ENCODE measurements at places on chromosomes 12 and 14. TPM values are rescaled to one million over a fixed set of nuclear protein-coding genes. Genes with fewer than 3 reads are reported as not detected.

DNA sequence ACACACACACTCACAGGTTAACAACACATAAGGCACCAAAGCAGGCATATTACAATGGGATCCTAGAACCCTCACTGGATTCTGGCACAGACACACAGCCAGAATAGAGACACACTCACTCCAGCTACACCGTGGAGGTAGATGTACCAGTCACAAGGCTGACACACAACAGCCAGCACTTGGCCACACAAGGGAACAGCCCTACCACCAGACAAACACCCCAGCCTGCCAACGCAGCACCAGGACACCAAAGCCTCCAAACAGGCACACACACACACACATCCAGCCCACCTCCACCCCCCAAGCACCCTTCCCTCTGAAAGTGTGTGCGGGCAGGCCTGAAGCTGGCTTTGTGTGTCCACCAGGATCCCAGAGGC, 10.9 kb upstream of the ITGB7 start:
- H3K36me3 ChIP-seq: peaks cover 18% of the 10 kb centered on the region
- peaks cover 45% of the 10 kb centered on the region for H3K4me1 ChIP-seq
- DNase-seq: no peak
- no peak overlapping the region for H3K4me3 ChIP-seq
- H3K27me3 ChIP-seq: no peaks in the 10 kb centered on the region

The CNTN1 gene
- 7.4 TPM for polyA plus RNA-seq

DNA sequence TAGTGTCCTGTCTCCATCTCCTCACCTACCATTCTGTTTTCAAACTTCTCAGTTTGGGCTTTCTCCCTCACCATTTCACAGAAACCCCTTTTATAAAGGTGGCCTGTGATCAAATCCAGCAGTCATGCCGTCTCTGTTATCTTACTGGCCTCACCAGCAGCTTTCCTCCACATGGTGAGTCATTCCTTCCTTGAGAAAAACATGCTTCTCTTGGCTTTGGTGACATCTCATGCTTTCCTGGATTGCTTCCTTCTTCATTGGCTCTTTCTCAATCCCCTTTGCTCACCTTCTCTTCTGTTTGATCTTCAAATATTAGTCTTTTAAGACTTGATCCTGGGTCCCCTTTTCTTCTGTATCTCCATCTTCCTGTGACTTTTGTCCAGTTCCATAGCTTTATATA, 164.9 kb downstream of the ANO4 start:
- DNase-seq: peak; percentile 57
- peaks cover 4% of the 10 kb centered on the region for H3K4me1 ChIP-seq
- H3K27me3 ChIP-seq: no peaks in the 10 kb centered on the region
- H3K36me3 ChIP-seq: no peaks in the 10 kb centered on the region
- no peak overlapping the region for H3K4me3 ChIP-seq

GRCh38 chr12:105622220-105622619, 291.7 kb downstream of the C12orf75 start:
- no peaks in the 10 kb centered on the region for H3K4me1 ChIP-seq
- no peak overlapping the region for H3K4me3 ChIP-seq
- no peaks in the 10 kb centered on the region for H3K27me3 ChIP-seq
- no peak for DNase-seq
- H3K36me3 ChIP-seq: no peaks in the 10 kb centered on the region

The SLC25A21 gene
- polyA plus RNA-seq: 0.58 TPM

- no peak overlapping the region for H3K4me3 ChIP-seq
- H3K4me1 ChIP-seq: no peaks in the 10 kb centered on the region
- no peaks in the 10 kb centered on the region for H3K36me3 ChIP-seq
These were observed 54.2 kb downstream of the LRRC74A start for GRCh38 chr14:76880449-76880848.

GRCh38 chr12:92482599-92482998, 220.2 kb upstream of the PLEKHG7 start:
- H3K4me3 ChIP-seq: no peak overlapping the region
- H3K36me3 ChIP-seq: no peaks in the 10 kb centered on the region
- H3K27ac ChIP-seq: no peak overlapping the region
- no peaks in the 10 kb centered on the region for H3K27me3 ChIP-seq
- H3K4me1 ChIP-seq: no peaks in the 10 kb centered on the region

The RTN1 gene
- 45.0 TPM for polyA plus RNA-seq

The KRT73 gene
- 0.97 TPM for polyA plus RNA-seq

The HOXC10 gene
- 0.19 TPM for polyA plus RNA-seq

The CACNA1C gene
- polyA plus RNA-seq: 5.9 TPM

GRCh38 chr14:106564058-106564643, 1037.8 kb downstream of the TMEM121 start:
- H3K27ac ChIP-seq: no peak overlapping the region
- H3K36me3 ChIP-seq: no peaks in the 10 kb centered on the region
- H3K27me3 ChIP-seq: no peaks in the 10 kb centered on the region
- no peaks in the 10 kb centered on the region for H3K4me1 ChIP-seq

The NIN gene
- polyA plus RNA-seq: 8.2 TPM

The ALG10 gene
- polyA plus RNA-seq: 6.7 TPM

The NUDT14 gene
- 64.4 TPM for polyA plus RNA-seq

DNA sequence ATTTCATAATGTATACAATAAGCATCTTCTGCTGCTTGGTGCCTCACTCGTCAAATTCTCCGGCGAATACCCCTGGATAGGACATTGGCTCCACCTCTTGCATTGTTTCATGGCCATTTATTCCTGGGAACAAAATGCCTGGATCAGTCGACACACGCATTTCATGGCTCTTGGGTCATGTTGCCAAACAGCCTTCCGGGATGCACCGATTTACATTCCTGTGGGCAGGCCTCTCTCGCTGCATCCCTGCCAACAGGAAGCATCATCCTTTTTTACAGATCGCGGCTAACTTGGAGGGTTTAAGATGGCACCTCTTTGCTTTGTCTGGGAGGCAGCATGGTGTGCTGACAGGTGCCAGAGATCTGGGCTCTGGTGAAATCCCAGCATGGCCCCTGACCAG, 32.7 kb upstream of the RIMBP2 start:
- no peaks in the 10 kb centered on the region for H3K4me1 ChIP-seq
- no peak overlapping the region for H3K4me3 ChIP-seq
- H3K36me3 ChIP-seq: no peaks in the 10 kb centered on the region
- DNase-seq: no peak
- peaks cover 2% of the 10 kb centered on the region for H3K27me3 ChIP-seq

GRCh38 chr14:74593241-74593953, 18.6 kb downstream of the LTBP2 start:
- peaks cover 31% of the 10 kb centered on the region for H3K4me1 ChIP-seq
- no peak overlapping the region for H3K4me3 ChIP-seq
- no peaks in the 10 kb centered on the region for H3K27me3 ChIP-seq
- no peaks in the 10 kb centered on the region for H3K36me3 ChIP-seq
- H3K27ac ChIP-seq: peak overlapping the region; percentile 71

- peaks cover 57% of the 10 kb centered on the region for H3K4me1 ChIP-seq
- peak; percentile 75 for DNase-seq
- peaks cover 91% of the 10 kb centered on the region for H3K36me3 ChIP-seq
These were observed 9.8 kb upstream of the PNMA1 start for GRCh38 chr14:73723797-73724661.

GRCh38 chr12:58919231-58920101, 838 bp downstream of the LRIG3 start:
- H3K4me3 ChIP-seq: peak overlapping the region; percentile 88
- H3K27me3 ChIP-seq: no peaks in the 10 kb centered on the region
- peak; percentile 84 for DNase-seq

The PNP gene
- 215 TPM for polyA plus RNA-seq

DNA sequence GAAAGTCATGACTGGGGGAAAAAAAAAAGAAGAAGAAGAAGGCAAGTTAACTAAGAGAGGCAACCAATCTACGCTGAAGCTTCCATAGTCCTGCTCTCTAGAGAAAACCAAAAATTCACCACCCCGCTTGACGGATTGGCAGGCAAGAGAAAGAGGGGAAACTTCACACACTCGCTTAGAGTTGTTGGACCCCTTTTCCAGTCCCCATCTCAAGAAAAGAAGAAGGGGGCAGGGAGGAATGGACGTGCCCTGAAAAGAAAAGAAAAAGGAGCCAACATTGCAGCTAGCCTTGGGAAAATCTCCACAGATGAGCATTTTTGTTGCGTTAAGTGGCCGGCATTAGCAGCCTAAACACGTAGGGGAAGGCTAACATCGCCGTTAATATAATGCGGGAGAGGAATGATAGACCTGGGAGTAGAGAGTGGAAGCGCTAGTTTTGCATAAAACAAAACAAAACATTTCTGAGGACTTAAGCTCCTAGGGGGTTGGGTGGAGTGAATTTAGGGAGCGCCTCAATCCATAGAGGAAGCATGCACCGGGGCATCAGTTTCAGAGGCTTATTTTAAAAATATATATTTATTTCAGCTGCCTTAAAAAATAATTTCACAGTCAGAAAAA, 11.3 kb upstream of the FOXG1 start:
- H3K4me1 ChIP-seq: peaks cover 3% of the 10 kb centered on the region
- no peaks in the 10 kb centered on the region for H3K36me3 ChIP-seq
- H3K4me3 ChIP-seq: no peak overlapping the region
- no peak overlapping the region for H3K27ac ChIP-seq
- H3K27me3 ChIP-seq: peaks cover 61% of the 10 kb centered on the region
- DNase-seq: no peak

GRCh38 chr12:95718006-95718431, 72.5 kb downstream of the NTN4 start:
- H3K4me1 ChIP-seq: no peaks in the 10 kb centered on the region
- no peak overlapping the region for H3K27ac ChIP-seq
- H3K27me3 ChIP-seq: no peaks in the 10 kb centered on the region
- no peak overlapping the region for H3K4me3 ChIP-seq
- peaks cover 2% of the 10 kb centered on the region for H3K36me3 ChIP-seq

The STON2 gene
- polyA plus RNA-seq: 14.6 TPM

The HOXC4 gene
- polyA plus RNA-seq: 14.0 TPM

DNA sequence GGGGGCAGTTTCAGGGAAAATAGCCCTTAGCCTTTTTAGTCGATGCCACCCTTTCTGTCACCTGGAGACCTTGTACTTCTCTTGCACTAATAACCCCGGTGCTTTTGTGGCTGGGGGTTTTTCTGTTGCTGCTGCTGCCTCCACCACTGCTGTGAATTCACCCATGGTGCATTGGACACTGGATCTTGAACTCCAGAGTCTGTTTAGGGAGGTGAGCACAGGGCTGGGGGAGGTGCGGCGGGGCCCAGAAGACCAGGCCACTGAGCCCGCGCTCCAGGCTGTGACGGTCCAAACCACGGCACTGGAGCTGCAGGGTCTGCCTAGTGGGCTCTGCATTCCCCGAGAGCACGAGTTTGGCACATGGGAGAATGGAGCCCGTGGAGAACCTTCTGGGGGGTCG, 100.6 kb downstream of the NINJ2 start:
- DNase-seq: no peak
- no peaks in the 10 kb centered on the region for H3K4me1 ChIP-seq
- no peak overlapping the region for H3K4me3 ChIP-seq
- no peak overlapping the region for H3K27ac ChIP-seq
- H3K36me3 ChIP-seq: no peaks in the 10 kb centered on the region

GRCh38 chr14:71497645-71498086, 434.6 kb upstream of the RGS6 start:
- DNase-seq: no peak
- H3K4me1 ChIP-seq: no peaks in the 10 kb centered on the region
- no peak overlapping the region for H3K4me3 ChIP-seq

DNA sequence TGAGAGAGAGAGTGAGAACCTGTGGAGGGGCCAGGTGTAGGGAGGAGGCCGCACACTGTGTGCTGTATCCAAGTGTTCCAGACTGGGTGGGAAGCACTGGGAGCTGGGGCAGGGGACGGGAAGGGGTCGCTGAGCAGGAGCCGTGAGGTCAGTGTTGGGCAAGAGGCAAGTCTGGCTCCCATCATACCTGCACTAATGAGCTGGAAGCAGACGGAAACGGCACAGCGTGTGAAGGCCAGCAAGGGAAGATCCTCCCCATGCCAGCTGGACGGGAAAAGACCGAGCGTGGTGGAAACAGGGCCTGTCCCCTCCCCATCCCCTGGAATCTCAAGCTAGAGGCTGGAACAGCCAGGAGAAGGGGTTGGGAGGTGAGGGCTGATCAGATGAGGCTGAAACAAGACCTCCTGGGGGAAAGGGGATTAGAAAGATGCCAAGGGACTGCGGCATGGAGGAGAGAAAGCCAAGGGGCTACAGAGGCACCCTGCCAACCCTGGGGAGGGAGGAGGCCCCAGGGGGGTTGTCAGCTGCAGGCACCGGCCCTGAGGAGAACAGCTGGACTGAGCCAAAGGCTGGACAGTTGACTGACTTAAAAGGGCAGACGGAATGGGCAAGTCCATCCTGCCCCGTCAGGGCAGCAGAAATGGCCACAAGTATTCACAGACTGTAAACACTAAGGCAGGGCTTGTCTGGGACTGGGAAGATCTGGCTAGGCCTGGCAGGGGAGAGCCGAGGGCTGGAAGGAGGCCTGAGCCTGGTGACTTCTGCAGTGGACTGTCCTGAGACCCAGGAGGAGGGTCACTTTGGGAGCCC, 19.0 kb upstream of the LTBP2 start:
- H3K4me3 ChIP-seq: no peak overlapping the region
- no peaks in the 10 kb centered on the region for H3K4me1 ChIP-seq
- H3K36me3 ChIP-seq: no peaks in the 10 kb centered on the region
- DNase-seq: no peak

DNA sequence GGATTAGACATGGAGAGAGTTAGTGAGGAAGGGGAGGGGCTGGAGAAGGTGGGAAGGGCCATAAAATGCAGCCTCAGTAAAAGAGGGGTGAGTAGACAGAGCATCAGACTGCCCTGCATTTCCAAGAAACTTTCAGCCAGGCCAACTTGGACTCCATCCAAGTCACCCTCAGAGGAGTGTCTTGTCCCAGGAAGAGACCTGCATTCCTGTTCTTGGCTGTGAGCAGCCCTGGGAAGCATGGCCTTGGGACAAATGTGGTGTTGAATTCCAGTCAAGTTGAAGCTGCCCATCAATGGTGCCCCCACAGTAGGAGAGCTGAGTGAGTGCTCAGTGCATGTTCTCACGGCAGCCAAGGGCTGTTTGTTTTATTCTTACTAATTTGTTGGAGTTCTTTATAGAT, 35.0 kb upstream of the TUNAR start:
- no peaks in the 10 kb centered on the region for H3K36me3 ChIP-seq
- no peaks in the 10 kb centered on the region for H3K4me1 ChIP-seq
- H3K4me3 ChIP-seq: no peak overlapping the region
- H3K27ac ChIP-seq: no peak overlapping the region
- H3K27me3 ChIP-seq: peaks cover 2% of the 10 kb centered on the region

DNA sequence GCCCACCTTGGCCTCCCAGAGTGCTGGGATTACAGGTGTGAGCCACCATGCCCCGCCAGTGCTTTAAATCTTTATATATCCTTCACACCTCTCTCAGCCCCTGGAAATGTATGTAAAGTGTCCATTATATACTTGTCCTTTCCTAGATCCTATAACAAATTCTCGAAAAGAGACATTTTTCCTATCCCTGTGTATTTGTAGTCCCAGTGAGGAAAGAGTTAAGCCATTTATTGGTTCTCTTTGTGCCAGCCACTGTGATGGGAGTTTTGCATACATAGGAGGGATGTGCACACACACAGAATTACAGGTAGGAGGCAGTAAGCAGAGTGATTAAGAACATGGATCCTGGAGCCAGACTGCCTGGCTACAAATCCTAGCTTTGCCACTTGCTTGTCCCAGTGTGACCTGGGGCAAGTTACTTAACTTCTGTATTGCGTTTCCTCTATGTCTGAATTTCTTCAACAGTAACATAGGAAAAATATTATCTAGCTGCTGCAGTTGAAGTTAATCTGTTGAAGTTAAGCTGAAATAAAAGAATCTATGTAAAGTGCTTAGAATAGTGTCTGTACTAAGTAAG, 2.1 kb upstream of the RABGGTA start:
- peaks cover 9% of the 10 kb centered on the region for H3K4me1 ChIP-seq
- H3K4me3 ChIP-seq: no peak overlapping the region

All from large intestine (tissue), 12 donors.